CD4-positive, alpha-beta T cell treated with Interleukin-17A for 1 hour (primary cell): ENCODE measurements at places on chromosomes 5 and 9.
A peak's percentile ranks its signal among the peaks of the same experiment; 100 is the strongest.

DNA sequence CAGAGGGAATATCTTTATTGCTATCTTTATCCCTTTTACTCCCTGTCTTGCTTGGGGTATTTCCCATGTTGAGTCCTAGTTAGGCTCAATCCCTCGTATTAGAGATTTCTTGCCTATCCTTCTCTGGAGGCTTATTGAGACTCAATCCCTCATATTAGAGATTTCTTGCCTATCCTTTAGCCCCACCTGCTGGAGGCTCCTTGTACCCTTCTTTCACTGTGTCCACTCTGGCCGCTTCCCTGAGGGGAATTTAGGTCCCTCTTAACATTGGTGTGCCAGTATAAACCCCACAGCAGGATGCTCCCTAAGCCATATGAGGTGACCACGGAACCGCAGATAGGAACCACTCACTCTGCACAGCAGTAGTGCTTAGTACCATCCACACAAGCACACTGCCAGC, 110.7 kb upstream of the MAMDC2 start:
- no peak for DNase-seq

GRCh38 chr5:34996261-34996660, 51.5 kb downstream of the AGXT2 start:
- DNase-seq, result no peak

DNA sequence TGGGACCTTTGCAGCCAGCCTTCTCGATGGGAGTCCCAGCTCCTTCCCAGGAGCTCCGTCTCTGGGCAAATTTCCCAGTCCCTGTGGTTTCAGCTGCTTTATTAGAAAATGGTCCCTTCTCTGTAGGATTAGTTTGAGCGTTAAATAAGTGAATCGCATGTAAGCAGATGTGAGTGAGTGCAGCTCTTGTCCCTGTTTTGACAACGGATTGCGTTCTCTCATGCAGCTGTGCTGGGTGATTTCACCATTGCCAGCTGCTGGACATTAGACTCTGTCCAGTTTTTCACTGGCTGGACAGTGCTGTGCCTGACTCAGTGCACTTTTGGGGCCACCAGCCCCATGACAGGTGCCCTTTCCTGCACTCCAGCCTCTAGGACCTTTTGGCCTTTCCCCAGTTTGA, 11.6 kb upstream of the CEL start:
- DNase-seq, result no peak

DNA sequence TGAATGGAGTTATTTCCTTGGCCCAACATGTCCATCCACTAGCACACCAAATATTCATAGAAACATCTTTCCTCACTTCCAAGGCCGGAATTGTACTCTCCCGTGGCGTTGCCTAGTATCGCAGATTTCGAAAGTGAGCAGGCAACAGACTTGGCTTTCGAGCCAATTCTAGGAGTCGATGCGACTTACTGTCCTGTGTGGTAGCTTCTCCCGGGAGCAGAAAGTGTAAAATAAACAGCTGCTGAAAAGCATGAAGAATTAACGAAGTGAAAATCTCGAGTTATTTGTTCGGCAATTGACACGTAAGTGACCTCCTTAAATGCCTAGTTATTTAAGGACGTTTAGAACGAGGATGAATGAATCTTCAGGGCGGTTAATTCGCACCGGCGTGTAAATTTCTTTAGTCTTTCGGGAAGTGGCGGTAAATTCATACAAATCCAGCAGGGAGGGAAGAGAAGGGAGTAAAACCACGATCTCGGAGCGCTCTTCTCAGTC, 449 bp upstream of the PCSK5 start:
- peak; percentile 35 for DNase-seq

- DNase-seq, result no peak
Measured at GRCh38 chr9:17571825-17572224, 7.0 kb upstream of the SH3GL2 start.

GRCh38 chr9:32606811-32607210, 28.7 kb downstream of the TAF1L start:
- no peak for DNase-seq

GRCh38 chr5:77832166-77832770, 56.1 kb upstream of the TBCA start:
- no peak for DNase-seq

- DNase-seq, result no peak
Measured at GRCh38 chr5:91521334-91521733, 138.2 kb upstream of the ARRDC3 start.

DNA sequence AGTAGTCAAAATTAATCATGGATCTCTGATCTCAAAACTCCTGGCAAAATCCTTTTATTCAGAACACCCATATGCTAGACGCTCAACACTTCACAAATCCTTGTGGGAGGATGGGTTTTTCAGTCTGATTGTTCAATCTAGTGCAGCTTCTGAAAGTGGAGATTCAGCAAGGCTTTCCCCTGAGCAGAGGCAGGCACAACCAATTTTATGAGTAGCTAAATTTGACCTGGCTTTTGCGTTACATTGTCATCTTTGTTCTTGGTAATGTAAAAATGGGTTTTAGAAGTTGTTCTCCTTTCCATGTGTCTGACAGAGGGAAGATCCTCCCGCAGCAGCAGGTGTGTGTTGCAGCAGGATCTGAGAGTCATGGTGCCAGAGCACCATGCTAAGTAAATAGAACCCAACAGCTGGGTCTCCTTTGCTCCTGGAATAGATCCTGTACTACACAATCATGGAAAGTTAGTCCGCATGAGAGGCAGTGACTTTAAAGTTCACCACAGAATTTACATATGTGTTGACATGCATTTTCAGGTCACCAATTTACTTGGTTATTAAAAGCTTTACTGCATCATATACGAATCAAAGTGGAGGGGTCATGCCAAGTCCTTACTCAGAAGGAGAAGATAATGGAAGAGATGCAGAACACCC, 70.1 kb upstream of the MEF2C start:
- no peak for DNase-seq

GRCh38 chr5:16568875-16569580, 47.8 kb downstream of the RETREG1 start:
- DNase-seq, result no peak

GRCh38 chr9:15139469-15139868, 167.5 kb downstream of the TTC39B start:
- no peak for DNase-seq

DNA sequence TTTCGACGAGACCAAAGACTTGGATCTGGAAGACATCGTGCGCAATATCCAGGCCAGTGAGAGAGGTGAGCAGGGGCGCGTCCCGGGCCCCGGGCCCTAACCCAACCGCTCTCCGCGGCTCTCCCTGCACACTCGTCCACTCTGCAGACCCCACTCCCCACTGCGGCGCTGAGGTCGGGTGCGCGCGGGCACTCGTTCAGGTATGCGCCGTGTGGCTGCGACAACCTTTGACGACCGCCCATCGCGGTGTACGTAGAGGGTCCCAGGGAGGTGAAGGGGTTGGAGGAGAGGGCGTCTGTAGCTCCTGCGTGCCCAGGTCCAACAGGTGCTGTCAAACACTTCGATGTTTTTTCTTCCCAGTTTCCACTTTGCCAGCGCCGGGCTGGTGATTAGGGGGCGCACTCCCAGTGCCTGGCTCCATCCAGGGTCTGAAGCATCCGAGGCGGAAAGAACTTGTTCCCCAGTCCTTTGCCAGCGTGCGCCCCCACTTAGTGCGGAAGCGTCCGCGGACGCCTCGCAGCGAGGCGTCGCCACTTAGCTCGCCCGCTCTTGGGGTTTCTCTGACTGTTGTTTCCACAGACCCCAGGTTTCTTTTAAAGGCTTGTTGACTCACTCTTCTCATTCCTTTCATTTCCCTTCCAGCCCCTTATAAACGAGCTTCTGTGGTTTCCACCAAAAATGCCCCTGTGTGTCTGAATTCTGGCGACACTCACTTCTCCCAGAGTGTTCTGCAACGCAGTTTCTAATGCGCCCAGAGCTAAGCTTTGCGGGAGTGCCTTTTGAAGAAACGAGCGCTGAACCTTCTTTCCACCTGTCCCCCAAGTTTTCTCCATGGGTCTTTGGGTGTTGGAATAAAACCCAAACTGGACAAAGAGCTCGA, 1.6 kb downstream of the NPR3 start:
- no peak for DNase-seq
